ENCODE measurements at places on chromosomes 4 and X.
A peak's percentile ranks its signal among the peaks of the same experiment; 100 is the strongest.

DNA sequence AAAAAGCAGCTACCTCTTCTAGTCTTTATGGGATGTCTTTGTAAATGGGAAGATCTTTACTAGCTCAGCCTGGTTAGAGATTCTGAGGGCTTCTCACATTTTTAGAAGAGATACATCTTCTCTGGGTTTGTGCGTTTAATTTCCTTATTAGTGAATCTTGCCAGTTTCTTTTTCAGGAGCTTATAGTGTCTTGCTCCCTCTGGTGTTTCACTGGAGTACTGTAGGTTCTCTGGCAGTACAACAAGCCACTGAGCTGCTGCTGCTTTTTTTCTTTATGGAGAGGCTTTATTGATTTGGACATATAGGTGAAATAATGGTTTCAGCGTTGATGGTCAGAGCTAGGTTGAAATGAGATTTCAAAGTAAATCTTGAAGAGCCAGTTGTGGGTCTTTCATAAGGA is 82.9 kb downstream of the LAS1L start:
- peak; percentile 48 for DNase-seq

- DNase-seq = no peak
Observed at GRCh38 chr4:102527695-102528283, 26.6 kb downstream of the NFKB1 start.

- DNase-seq = no peak
Observed at GRCh38 chr4:15213302-15213970, 211.2 kb downstream of the CPEB2 start.

GRCh38 chrX:113473418-113473817 is 632.8 kb upstream of the AMOT start:
- no peak for DNase-seq

DNA sequence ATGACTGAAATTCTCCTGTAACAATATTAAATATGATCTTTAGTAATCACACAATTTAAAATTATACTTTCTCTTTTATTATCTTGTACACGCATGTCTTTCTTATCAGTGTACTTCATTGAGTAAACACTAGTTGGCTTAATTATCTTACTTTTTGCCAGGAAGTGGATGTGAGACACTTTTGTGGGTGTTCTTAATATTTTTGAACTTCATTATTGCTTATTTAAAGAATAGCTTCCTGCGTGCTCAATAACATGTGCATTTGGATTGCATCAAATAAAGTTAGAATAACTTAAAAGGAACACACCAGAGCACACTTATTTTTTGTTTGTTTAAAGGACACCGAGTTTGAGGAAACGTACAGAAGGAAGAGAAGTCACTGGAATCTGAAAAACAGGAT is 128.5 kb upstream of the VEGFC start:
- DNase-seq = no peak

DNA sequence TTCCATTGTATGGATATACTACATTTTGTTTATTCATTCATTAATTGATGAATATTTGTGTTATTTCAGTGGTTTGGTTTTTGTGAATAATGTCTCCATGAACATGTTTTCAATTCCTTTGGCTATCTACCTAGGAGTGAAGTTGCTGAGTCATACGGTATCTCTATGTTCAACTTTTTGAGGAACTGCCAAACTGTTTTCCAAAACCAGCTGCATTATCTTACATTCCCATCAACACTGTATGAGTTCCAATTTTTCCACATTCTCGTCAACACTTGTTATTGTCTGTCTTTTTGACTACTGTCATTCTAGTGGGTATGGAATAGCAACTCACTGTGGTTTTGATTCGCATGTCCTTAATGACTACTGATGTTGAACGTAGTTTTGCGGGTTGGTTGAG is 388.6 kb upstream of the MAGEB2 start:
- DNase-seq = no peak

GRCh38 chr4:3407930-3408792 is 33.6 kb upstream of the HGFAC start:
- DNase-seq = no peak

DNA sequence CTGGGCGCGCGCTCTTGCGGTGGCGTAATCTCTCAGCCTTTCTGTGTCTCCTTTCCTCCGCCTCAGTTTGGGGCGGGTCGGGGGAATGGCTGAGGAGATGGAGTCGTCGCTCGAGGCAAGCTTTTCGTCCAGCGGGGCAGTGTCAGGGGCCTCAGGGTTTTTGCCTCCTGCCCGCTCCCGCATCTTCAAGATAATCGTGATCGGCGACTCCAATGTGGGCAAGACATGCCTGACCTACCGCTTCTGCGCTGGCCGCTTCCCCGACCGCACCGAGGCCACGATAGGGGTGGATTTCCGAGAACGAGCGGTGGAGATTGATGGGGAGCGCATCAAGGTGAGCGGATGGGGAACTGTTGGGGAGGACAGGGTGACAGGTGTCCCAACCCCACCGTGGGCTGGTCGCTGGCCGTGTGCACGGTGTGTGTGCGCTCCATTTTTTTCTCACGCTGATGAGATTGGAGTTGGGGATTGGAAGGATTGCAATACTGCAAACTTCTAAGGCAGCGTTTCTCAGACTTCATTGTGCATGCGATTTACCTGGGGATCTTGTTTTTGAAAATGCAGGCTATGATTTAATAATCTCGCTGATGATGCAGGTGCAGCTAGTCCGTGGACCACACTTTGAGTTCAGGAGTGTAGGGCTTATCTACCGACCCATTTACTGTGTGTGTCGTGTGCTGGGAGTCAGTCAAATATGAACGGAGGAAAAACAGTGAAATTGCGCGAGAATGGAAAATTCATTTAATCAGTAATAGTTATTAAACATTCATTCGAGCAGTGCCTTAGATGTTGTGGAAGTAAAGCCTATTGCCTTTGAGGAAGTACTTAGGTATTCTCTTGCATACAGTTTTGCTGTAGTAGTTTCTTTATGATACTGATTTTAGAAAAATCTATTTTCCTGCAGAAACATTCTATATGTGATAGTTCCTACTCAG is at the start of gene RAB33B:
Gene RAB33B, plus strand, starts transcription at position 11 of the 935 bp plus-strand sequence. Its CDS starts 75 bp downstream, at position 86.
- DNase-seq = peak; percentile 83

- DNase-seq = no peak
Observed at GRCh38 chr4:2786794-2787229, 6.1 kb upstream of the SH3BP2 start.

DNA sequence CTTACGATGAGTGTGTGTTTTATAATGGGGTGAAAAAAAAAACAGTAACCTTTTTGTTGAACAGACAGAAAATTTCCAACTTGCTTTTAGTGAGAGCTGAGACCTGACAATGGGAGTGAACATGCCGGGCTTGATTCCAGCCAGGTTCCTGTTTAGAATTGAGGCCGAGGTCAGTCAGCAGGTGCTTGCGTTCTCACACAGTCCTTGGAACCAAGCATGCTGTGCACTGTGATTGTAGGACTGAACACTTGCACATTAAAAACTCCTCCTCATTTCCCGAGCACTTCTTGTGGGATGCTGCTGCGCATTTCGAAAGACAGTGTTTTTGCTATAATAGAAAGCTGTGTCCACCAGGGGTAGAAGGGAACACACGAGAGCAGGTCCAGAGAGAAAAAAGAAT is 51.8 kb downstream of the TMEM131L start:
- no peak for DNase-seq

DNA sequence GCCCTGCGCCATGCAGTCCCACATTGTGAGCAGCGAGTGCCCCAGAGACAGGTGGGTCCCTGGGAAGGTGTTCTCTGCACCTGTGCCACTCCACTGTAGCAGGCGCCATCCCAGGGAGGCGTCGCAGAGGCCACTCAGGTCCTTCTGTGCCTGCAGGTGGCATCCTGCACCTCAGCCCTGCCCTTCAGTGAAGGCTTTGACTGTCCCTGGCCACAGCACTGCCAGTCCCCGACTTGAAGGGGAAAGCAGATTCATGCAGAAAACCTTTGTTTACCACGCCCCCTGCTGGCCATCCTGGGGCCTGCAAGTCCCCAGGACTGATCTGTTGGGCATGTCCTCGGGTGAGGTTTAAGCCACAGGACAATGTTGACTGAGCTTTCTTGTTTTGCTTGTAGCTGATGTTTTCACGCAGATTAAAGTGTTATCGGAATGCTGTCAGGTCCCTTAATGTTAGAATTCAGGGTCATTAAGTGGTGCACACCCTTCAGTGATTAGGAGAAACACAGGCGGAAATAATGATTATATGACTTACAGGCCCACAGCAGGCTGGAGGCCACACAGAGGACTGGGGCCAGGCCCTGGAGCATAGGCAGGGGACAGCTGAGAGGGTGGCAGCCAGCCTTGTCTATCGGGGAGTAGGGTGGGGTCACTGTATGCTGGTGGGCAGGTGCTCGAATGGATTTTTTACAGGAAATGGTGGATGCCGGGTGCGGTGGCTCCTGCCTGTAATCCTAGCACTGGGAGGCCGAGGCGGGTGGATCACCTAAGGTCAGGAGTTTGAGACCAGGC is 5.0 kb downstream of the TACC3 start:
- peak; percentile 70 for DNase-seq

GRCh38 chrX:131763674-131764073 is 219.8 kb downstream of the OR13H1 start:
- DNase-seq = no peak

DNA sequence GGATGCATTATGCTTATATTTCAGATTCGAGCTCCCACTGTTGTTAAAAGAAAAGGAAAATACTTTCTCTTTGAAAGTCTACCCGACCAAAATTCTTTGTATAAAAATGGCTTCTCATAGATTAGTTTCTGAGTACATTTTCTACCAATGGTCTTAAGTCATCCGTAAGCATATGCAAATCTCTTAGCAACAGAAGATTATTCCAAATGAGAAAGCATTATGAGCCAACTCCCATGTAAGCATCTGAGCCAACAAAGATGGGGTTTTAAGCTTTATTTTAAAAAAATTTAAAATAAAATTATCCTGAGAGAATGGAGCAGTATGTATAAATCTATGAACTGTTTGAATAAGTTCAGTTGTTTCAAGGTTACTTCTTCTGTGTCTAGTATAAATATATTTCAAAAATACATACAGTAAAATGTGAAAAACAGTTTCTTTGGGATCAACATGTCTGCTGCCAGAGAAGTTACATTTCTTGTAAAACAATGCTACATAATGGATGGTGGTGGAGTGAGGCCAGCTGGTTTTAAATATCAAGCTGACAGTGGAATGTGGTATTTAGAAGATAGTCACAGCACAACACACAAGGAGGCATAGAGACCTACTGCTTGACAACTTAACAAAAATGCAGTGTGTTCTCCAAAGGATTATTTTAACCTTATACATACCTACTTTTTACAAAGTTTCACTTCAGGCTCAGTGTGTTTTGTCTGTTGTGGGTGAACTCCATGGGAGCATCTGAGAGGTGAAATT is 199.5 kb upstream of the DIPK2B start:
- DNase-seq = no peak

DNA sequence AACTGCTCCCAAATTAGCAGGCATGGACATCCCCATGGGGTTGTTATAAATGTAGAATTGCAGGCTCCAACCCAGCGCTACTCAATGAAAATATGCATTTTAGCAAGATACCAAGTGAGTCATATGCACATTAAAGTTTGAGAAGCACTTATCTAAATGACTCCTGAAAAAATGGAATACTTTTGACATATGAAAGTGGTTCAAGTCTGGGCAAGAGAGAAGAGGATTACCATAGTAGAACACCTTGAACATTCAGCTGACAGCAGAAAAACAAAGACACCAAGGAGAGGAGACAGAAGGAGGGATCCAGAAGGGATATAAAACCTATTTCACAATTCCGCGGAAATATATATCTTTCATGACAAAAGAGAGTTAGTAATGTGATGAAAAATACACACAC is 63.2 kb upstream of the CT83 start:
- DNase-seq = no peak

- DNase-seq = peak; percentile 37
Observed at GRCh38 chr4:130359542-130359941, 1263.6 kb downstream of the C4orf33 start.

DNA sequence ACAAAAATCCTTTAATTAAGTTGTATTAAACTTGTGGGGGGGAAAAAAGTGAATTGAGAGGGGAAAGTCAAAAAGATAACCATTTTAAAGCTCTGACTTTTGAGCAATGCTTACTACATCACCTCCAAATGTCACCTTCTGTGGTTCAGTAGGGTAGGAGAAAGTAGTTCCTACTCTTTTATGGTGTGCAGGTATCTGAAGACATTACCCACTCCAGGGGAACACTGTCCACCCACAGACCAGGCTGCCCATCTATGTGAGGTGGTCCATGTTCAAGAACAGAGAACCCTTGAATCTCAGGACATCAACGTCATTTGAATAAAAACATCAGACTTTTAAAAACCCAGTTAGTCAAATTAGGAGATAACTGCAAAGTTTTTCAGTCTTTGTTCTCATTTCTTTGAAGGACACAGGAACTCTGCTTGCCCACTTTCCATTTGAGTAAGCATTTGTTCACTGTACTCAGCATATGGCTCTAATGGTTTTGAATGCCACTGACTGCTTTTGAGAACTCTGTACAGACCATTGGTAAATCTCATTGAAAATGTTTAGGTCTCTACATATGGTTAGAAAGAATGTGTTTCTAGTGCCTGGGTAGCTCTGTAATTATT is 18.4 kb downstream of the NMU start:
- DNase-seq = no peak

GRCh38 chr4:39346856-39347519 is 19.2 kb downstream of the RFC1 start:
- no peak for DNase-seq

GRCh38 chrX:3345281-3346191 is 916 bp downstream of the MXRA5 start:
- no peak for DNase-seq

DNA sequence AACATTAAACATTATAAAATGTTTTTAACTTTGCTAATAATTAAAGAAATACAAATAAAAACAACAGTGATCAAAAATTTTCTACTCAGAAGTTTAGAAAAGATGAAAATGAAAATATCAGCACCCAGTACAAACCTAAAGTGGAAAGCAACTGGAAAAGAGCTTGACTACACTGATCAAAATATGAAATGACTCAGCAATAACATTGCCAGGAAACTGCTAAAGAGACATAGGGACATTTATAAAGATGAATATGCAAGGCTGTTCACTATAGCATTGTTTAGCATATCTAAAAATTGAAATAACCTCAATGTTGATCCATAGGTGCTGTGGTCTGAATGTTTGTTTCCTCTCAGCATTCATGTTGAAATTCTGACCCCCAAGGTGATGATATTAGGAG is 88.5 kb upstream of the NOCT start:
- no peak for DNase-seq

- no peak for DNase-seq
Observed at GRCh38 chr4:127775843-127776242, 6.3 kb upstream of the HSPA4L start.

DNA sequence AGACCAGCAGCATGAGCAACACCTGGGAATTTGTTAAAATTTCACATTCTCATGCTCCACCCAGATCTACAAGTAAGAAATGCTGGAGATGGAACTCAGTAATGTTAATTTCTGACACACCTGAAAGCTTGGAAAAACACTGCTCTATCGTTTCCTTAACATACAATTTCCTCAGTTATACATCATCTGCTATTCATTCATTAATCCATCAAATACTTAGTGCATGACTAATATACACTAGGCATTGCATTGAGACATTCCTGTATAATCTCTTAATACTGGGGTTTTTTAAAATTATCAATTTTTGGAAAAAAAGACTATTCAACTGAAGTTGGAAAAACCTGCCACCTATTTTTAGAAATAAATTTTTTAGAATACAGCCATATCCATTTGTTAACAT is 106.1 kb downstream of the CHM start:
- no peak for DNase-seq

- DNase-seq = no peak
Observed at GRCh38 chrX:122582280-122582974, 601.7 kb upstream of the GRIA3 start.

- DNase-seq = no peak
Observed at GRCh38 chr4:82780170-82780751, 18.3 kb downstream of the SCD5 start.
